ENCODE measurements at places on chromosomes 11 and 22. TPM values are rescaled to one million over a fixed set of nuclear protein-coding genes. Genes with fewer than 3 reads are reported as not detected.

Gene MTA2
- polyA plus RNA-seq: 35.3 TPM

Gene C22orf31
- polyA plus RNA-seq: not detected

Gene DCUN1D5
- polyA plus RNA-seq: 8.8 TPM

Gene PDE3B
- polyA plus RNA-seq: 1.3 TPM

Gene OR51I1
- not detected for polyA plus RNA-seq

Gene MYEOV
- polyA plus RNA-seq: 0.07 TPM

Gene SLC22A25
- polyA plus RNA-seq: not detected

Gene OTOG
- polyA plus RNA-seq: not detected

Gene IGF2
- 85.9 TPM for polyA plus RNA-seq

Gene TBX10
- not detected for polyA plus RNA-seq

Gene CSRP3
- 1,893 TPM for polyA plus RNA-seq

Gene PGA5
- 0.14 TPM for polyA plus RNA-seq

Gene THAP12
- polyA plus RNA-seq: 11.2 TPM
